Calu3 (cell line): ENCODE measurements at places on chromosomes 7 and 10. TPM values are rescaled to one million over a fixed set of nuclear protein-coding genes. Genes with fewer than 3 reads are reported as not detected.
A peak's percentile ranks its signal among the peaks of the same experiment; 100 is the strongest.

DNA sequence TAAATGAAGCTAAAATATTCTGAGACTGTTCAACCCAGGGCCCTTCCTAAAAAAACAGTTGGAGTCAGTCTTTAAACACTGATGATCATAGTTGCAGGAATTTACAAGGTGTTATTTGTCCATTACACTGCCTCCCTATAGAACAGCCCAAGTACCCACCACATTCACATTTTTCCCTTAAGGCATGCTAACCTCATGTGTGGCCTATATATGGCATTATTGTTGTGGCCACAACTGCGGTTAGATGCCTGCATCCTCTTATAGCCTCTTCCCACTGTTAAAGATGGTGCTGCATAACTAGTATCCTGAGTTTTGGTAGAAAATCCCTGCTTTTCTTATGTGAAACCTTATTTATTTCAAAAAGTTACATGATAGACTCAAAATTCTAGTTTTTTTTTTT is 287.9 kb upstream of the SEMA3A start:
- no peak for DNase-seq

DNA sequence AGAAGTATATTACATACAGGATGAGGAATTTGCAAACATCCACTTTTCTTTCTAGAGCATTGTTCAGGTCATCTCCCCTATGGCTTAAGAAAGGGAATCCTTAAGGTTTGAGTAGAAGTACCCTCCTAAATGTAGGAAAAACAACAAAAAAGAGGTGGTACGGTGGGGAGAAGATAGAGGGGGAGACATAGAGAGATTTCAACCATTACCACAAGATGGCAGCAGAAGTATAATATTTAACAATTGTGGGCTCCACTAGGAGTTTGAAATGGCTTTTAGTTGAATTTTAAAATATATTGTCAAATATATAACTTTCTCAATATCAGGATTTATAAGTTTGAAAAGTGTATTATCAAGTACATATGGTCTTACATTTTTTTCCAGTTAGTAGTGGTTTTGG is 72.7 kb upstream of the PRKG1 start:
- DNase-seq, result no peak

DNA sequence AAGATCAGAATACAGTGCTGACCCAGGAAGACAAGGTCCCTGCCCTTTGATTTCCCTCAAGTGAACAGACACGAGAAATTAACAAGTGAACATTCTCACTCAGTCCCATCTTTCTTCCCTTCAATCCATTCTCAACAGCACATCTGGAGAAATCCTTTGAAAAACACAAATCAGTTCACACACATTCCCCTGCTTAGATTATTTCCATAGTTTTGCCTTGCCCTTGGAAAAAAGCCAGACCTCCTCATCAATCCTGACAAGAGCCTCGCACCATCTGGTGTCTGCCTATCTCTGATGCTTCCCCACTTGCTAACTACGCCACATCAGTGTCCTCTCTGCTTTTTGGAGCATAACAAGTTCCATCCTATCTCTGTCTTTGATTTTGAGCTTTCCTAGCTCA is 94.4 kb upstream of the KIAA1217 start:
- no peak for DNase-seq

- peak; percentile 51 for DNase-seq
Observed at GRCh38 chr7:104848138-104848990, 165.6 kb upstream of the KMT2E start.

DNA sequence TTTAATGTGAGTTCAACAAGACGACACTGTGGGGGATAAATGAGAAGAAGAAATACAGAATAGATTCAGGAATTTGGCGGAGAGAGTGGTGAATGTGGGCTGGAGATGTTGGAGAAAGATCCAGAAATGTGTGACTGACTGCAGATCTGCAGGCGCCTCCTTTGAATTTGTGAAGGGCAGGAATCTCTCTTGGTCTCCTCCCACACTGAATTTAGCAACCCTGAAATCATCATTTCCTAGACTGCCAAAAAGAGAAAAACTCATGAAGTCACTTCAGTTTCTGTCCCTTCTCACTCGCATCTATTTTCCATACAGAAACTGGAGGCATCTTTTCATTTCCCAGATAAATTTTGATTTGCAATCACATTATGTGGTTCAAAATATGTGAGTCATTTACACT is 128.7 kb downstream of the GNAI1 start:
- DNase-seq, result no peak

DNA sequence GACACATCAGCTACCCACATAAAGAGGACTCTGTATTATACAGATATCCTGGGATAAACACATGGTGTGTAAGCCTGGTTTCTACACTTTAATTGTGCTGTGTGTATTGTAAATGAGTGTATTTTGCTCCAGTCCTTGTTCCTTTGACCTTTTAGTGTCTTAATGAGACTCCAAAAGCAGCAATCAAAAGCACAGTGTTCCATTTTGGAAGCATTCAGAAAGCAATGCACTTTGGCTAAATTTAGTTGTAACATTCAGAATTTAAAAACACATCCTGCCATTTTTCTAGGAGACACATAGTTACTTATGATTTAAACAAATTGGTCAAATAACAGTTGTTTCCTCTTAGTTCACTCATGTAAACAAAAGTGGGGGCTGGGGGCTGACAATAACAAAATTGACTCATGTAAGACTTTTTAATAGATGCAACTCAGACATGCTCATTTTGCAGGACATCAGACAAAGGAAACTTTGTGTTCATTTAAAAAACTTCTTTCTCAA is 122.2 kb downstream of the GPR37 start:
- no peak for DNase-seq

DNA sequence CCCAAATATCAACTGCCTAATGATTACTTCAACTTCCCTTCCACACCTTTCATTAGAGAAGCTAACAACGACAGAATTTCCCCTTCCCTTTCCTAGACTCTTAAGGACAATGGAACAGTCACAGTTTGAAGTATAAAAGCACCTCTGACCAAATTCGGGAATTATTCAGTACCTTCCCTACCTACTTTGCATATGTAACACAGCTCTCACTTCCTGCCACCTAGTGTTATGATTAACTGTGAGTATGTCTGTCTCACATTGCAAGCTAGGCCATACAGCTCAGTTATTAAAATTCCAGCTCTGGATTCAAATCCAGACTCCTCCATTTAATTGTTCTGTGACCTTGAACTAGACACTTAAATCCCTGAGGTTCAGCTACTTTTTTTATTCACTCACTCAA is 44.8 kb upstream of the HPSE2 start:
- DNase-seq, result no peak

GRCh38 chr7:130372402-130373165 is 7.7 kb upstream of the CPA1 start:
- DNase-seq, result no peak

DNA sequence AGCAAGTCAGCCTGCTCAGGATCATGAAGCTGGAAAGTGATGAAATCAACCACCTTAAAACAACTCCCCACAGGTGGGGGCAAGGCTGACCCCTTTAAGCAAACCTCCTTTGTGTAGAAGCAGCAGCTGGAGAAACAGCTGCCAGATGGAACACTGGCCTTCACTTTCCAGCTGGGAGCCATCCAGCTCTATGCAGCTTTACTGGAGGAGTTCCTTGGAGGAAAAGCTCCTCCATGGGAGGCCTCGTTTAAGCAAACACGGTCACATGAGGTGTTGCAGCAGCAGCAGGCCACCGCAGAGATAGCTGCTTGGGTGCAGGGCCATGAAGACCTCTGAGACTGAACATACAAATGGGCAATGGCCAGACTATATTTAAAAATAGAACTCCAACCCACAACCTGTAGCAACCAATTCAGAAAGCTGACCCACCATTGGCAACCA is 13.0 kb upstream of the DLG5 start:
- DNase-seq, result no peak

- DNase-seq, result no peak
Observed at GRCh38 chr10:132647424-132647823, 109.8 kb downstream of the INPP5A start.

The SRRM3 gene
- total RNA-seq, result 0.21 TPM in 1 of 2 replicates, not detected in the other

The CYP2C19 gene
- total RNA-seq, result 3.6 and 4.5 TPM in 2 replicates

The DNAJC9 gene
- 38.0 and 39.8 TPM in 2 replicates for total RNA-seq
